ENCODE measurements at places on chromosomes 16 and 17. TPM values are rescaled to one million over a fixed set of nuclear protein-coding genes. Genes with fewer than 3 reads are reported as not detected.
A peak's percentile ranks its signal among the peaks of the same experiment; 100 is the strongest.

DNA sequence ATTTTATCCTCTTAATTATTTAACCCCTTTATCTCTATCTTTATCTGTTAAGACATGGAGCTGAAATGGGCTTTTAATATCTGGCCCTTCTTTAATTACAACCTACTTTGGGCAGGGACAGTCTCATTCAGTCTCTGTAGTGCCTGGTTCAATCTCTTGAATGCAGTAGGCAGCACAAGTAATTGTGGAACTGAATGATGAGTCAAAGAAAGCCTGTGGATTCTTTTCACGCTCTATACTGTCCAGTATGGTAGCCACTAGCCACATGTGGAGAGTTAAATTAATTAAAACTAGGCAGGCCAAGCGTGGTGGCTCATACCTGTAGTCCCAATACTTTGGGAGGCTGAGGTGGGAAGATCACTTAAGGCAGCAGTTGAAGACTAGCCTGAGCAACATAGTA is 9.3 kb downstream of the BPTF start:
- no peak for DNase-seq

DNA sequence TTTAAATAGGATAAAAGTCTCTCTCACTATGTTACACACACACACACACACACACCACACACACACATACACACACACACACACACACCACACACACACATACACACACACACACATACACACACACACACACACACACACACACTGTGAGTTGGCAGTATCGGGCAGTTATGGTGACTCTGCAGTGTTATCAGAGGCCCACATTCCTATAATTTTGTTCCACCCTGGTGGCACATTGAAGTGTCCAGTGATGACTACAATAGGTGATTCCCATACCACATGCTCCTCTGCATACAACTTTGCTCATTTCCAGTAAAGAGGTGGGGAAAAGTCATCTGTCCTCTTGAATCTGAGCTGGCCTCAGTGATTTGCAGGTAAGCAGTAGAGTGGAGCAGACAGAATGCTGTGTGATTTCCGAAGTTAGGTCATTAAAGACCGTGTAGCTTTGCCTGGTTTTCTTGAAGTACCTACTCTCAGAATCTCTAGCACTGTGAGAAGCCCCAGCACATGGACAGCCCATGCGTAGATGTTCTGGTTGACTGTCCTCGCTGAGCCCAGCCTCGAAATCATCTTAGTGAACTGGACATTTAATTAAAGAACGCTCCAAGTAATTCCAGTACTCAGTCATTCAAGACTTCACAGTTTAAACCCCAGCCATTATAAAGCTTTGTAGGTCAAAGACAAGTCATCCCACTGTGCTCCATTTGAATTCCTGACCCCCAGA is 836.6 kb upstream of the SOX9 start:
- no peak for DNase-seq

GRCh38 chr17:30805944-30806456 is 18.5 kb downstream of the CRLF3 start:
- DNase-seq, result no peak

- no peak for DNase-seq
These were observed 8.6 kb downstream of the SARM1 start for GRCh38 chr17:28379814-28380801.

- no peak for DNase-seq
These were observed 19.4 kb upstream of the COL1A1 start for GRCh38 chr17:50220811-50221210.

DNA sequence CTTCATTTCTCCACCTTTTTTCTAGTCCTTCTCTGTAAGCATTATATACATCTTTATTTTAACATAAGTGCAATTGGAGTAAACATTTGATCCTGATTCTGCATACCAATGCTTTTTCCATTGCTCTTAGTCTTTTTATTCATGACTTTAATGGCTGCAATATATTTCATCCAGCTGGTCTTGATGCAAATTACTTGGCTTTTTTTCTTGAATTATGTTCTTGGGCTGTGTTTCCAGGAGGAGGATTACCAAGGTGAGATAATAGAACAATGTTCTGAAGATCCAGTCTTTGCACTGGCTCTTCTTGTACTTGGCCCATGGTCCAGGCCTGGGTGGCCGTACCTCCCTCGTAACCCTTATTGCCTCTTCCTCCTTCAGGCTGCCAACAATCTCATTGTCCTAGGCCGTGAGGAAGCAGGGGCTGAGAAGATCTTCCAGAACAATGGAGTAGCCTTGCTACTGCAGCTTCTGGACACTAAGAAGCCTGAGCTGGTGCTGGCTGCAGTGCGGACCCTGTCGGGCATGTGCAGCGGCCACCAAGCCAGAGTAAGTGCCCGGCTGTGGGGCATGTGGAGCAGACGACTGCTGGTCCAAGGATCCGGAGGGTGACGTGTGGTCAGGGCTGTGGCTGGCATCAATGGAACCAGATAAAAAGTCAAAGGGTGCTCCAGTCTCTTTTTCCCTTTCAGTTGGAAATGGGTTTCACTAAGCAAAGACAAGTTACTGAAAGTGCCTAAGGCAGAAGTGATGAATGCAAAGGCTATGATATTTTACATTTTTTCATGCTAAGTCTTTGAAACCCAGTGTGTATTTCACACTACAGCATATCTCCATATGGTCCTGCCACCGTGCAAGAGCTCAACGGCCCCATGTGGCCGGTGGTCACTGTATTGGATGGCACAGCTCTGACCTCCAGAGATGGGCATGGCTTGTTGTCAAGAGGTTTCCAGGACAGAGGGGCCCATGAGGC is 6.9 kb downstream of the UNC45B start:
- no peak for DNase-seq

DNA sequence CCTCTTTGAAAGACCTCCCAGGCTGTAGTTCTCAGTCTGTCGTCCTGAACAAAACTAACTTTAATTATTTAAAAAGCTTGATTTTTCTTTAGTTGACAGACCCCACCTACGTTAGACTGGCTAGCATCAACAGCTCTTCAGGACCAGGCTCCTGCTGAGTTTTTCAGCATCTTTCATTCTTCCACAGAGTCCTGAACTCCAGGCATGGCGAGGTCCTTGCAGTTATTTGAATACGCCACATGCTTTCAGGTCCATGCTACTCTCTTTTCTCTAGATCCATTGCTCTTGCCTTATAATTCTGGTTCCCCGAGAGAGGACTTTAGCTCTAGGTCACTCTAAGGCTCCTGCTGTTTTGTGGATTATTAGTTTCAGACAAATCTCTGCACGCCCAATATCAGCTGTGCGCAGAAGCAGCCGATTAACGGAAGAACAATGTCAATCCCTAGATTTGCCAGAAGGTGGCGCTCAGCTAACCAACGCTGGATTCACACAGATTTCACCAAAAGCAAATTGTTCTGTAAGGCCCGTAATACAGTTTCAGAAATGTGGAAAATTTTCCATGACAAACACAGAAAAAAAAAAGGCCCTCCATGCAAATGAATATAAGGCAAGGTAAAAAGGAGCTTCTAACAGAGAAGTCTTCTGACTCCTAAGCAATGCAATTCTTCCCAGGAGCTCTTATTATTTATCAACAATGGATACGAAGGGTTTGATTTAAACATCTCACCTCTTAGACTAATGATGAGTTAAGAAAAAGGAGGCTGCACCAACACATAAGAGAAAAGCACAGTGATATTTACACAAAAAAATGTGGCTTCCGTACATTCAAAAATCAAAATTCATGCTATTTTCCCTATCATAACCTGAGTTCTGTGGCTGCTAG is 33.5 kb upstream of the BCO1 start:
- peak; percentile 45 for DNase-seq

The CCDC78 gene
- total RNA-seq, result 0.41 TPM

GRCh38 chr17:57370037-57370581 is 113.8 kb downstream of the MSI2 start:
- no peak for DNase-seq

Data from glomerular endothelial cell (primary cell).